ENCODE measurements at places on chromosomes 1 and 21.
A peak's percentile ranks its signal among the peaks of the same experiment; 100 is the strongest.

GRCh38 chr1:46643368-46643775 lies 24.8 kb downstream of the ATPAF1 start:
- no peak for DNase-seq

- DNase-seq: no peak
These were observed 61.5 kb downstream of the MAB21L3 start for GRCh38 chr1:116172666-116173065.

DNA sequence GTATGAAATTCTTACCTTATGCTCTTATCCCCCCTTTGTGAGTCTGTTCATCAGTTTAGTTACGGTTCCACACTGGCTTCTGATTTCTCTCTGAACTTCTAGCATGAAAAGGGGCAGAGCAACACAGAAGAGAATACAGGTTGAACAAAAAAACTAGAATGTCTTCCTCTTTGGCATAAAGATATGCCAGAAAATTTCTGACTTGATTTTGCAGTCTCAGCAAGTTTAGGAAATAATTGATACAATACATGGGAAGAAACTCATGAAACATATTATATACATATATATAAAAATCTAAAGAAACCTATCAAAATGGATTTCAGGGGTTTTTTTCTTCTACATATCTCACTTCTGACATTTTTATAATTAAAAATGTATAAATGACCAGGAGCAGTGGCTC lies 27.0 kb downstream of the SH3GLB1 start:
- no peak for DNase-seq

DNA sequence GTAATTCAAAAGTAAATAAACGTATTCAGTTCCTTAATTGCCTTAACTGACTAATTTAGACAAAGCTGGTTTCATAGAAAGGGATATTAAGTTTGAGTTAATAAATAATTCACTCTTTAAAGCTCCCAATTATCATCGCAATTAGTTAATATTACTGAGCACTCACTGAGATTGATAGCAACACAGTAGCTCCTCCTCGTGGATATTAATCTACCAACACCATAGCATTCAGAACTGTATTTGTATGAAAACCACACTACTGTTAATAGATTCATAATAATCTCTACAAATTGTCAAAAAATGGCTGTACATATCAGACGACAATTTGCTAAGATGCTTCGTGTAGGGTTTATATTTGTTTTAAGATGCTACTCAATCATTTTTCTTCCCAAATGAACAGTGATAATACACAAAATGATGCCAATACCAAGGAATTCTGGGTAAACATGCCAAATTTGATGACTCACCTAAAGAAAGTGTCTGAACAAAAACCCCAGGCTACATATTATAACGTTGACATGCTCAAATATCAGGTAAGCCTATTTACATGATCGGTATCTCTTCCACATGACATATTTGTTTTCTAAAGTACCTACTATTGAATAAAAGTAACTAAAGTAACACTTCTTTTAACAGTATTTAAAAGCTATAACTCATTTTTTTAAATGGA lies 18.8 kb upstream of the DYNLT5 start:
- peak; percentile 48 for DNase-seq

DNA sequence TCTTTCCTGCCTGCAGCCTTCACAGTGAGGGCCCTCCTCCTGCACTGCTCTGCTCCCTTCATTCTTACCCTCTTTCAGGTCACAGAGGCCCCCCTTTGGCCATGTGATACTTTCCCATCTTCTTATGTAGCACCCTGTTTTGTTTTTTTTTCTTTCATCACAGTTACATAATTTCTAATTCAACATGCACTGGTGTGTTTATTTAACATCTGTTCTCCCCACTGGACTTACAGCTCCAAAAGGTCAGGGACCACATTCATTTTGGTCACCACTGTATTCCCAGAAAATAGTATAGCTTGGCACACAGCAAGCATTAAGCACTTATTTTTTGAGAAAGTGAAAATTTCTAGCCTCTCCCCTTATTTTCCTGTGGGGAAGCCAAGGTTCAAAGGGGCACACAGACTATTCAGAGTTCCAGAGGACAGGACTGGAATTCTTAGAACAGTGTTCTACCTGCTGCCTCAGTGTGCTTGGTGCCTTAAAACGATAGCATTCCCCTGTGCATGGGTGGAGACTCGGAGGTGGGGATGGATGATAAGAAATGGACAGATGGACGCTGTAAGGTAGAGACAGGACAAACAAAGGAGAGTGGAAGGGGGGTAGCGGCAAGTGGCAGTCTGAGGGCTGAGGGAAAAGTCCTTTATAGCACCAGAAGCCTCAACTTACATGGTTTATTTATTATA lies 5.3 kb downstream of the DENND2D start:
- DNase-seq: no peak

GRCh38 chr1:209755926-209756614 lies at the start of gene TRAF3IP3:
TRAF3IP3 (plus strand) TSS chr1:209756053; CDS start chr1:209760040, 3,987 bp downstream.
- peak; percentile 97 for DNase-seq

GRCh38 chr1:77950873-77951272 lies 28.0 kb downstream of the FUBP1 start:
- no peak for DNase-seq

- no peak for DNase-seq
These were observed 14.0 kb downstream of the CAMK1G start for GRCh38 chr1:209597499-209597898.

DNA sequence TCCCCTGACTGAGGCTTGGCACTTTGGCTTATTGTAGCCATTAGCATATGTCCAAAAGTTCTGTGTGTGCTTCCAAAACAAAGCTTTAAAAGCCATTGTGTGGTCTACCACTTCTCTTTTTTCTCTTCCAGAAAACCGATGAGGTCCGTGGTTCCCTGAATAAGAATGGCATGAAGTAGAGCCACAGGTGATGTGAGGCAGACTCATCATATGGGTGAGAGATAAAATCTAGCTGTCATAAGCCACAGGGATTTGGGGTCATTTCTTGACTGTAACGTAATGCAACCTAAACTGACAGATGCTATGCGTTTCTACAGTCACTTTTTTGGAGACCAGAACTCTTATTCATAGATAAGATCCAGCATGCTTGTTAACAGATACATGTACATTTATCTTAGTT lies 7.0 kb upstream of the GREM2 start:
- peak; percentile 46 for DNase-seq

GRCh38 chr1:7531562-7532340 lies 239.3 kb upstream of the VAMP3 start:
- no peak for DNase-seq

DNA sequence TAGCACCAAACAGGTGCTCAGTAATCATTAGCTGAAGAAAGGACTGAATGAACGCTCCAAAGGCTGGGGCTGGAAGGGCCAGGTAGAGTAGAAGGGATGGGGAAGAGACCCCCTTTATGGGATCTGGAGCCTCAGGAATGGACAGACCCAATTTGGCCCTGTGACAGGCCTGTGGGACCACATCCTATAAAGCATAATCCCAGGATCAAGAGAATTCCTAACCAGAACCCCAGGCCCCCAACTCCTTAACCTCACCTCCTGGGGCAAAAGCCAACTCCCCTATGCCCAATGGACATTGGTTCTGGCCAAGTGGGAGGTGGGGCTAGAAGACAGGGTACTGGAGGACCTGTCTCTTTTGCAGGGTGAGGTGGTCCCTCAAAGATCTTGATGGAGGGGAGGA lies 9.2 kb downstream of the HPCAL4 start:
- DNase-seq: no peak

DNA sequence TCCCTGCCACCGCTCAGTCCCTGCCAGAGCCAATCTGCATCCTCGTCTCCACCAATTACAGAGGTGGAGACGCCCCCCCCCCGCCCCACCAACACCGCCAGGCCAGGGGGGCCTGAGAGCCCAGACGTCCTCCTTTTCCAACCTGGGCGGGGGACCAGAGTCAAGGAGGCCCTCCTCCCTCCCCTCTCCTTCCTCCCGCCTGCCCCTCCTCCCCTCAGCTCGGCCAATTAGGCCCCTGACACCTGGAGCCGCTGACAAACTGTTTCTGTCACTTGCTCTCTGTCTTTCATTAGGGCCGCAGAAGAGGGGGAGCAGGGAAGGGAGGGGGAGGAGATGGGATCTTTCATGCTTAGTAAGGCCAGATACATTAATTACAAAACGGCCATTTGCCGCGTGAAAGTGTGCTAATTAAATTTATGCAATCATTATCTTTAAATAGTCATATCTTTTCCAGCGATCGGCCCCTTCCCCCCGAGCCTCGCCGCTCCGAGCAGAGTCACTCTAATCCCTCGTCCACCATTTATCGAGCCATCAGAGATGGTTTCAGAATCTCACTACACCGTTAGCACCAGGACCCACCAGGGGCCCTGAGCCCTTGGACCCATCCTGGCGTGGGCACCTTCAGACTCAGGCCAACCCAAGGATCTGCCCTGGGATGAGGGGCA lies 94.7 kb downstream of the PAX7 start:
- DNase-seq: no peak

DNA sequence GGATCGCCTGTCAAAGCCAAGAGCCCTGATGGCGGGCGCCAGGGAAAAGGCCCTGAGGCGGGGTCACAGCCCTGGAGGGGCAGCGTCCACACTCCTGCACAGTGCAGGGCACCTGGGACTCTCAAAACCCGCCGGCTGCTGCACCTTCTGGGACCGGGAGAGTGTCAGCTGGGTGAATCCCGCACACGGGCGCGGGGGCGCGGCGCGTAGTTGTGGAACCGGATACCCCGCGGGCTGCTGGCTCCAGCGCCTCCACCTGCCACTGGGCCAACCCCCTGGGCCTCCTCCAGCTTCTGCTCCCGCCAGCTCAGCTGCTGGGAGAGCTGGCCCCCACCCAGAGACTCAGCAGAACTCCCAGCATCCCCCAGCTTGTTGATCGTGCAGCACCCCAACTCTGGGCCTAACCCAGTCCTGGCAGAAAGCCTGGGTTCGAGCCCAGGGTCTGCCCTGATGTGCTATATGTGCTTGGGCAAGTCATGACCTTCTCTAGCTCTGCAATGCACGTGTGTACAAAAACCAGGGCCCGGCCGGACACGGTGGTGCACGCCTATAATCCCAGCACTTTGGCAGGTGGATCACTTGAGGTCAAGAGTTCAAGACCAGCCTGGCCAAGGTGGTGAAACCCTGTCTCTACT lies 33.8 kb downstream of the NECAP2 start:
- no peak for DNase-seq

DNA sequence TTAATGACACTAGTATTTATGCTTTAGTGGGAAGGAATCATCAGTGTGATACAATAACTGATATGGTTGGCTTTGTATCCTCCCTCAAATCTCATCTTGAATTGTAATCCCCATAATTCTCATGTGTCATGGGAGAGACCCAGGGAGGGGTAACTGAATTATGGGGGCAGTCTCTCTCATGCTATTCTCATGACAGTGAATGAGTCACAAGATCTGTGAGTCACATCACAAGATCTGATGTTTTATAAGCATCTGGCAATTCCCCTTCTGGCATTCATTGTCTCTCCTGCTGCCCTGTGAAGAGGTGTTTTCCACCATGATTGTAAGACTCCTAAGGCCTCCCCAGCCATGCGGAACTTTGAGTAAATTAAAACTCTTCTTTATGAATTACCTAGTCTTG lies 1760.3 kb downstream of the NCAM2 start:
- DNase-seq: no peak

GRCh38 chr1:46533179-46533864 lies 18.1 kb downstream of the KNCN start:
- peak; percentile 65 for DNase-seq

DNA sequence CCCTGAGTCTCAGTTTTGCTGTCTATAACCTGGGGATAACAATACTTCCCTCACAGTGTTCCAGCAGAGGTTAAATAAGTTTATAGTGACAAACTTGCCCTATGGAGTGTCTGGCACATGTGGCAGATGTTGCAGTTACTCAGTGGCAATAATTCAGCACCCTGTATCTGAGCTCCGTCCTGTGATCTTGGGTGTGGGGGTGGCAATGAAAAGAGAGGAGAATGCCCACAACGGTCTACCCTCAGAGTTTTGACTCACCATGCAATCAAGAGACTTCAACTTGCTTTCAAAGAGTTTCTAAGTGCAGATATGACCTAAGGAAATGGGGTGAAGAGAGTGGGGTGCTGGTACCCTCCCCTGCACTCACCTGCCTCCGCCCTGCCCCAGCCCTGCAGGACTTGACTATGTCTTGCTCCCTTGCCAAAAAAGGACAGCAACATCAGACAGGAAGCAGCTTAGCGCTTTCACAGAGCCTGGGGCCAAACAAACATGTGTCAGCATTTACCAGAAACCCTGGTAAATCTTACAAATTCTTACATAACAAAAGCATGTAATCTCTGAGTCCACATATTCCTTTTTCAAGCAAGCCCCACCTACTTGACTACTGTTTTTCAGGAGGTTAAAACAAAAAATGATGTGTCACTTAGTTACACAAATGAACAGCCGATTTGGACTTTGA lies 185.1 kb upstream of the CAMK1G start:
- DNase-seq: peak; percentile 78

DNA sequence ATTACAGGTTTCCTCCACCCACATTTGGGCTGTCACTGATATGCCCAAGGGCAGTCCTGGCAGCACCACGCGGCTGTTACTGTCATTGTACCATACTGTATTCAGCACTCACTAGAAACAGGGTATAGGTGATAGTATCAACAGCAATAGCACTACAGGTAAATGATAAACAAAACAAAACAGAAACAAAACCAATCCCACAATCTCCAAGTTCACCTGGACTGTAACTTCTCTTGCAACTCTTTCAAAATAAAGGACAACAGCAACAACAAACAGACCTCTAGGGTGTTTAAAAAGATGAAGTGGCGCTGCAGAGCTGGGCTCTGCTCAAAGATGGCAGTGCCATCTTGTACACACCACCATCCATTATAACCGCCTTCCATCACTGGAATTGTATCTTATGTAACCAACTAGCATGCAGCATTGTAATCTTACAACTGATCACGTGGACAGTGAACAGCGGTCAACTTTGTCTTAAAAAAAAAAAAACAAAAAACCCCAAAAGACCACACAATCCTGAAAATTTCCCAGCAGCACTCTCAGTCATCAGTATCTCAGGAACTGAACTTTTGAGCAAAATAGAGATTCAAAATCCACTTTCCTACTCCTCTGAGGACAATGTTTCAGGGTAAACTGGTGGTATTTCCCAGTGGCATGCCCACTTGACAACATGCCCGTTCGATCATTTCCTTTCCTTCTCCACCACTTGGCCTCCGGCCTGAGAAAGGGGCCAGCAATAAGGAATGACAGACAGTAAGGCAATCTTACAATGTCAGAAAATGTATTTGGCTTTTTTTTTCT lies 3.8 kb downstream of the IRF2BP2 start:
- peak; percentile 87 for DNase-seq

- no peak for DNase-seq
These were observed 581.8 kb downstream of the PLPP3 start for GRCh38 chr1:55997536-55997935.

- no peak for DNase-seq
These were observed 25.4 kb downstream of the ADAMTS1 start for GRCh38 chr21:26819740-26820324.
